CD4-positive, alpha-beta T cell treated with Interleukin-6 at 100 ng/mL for 8 hours (primary cell): ENCODE measurements at places on chromosomes 6 and 20.

DNA sequence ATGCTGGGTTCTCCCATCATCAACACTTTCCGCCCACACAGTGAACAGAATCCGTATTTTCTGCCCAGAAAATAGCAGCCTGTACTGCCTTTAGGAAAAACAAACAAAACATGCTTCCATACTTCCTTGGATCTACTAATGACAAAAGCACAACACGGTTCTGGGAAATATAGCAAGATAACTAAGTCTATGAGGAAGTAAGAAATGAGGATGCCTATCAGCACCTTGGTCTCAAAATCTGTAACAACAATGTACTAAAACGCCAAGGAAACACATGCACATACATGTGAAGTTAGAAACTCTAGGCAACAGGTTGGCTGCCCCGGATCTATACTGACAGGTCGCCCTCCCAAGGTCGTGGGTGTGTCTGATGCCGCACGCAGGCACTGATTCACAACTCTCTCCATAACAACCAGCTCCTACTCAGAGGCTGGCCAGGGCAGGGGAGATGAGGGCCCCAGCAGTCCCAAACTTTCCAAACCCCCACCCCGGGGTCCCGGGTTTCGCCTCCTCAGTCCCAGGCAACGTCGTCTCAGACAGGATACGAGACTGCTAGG is 710 bp downstream of the BTBD9 start:
- peak; percentile 54 for DNase-seq

GRCh38 chr6:32842690-32843089 is 1.2 kb downstream of the PSMB8 start:
- no peak for DNase-seq

DNA sequence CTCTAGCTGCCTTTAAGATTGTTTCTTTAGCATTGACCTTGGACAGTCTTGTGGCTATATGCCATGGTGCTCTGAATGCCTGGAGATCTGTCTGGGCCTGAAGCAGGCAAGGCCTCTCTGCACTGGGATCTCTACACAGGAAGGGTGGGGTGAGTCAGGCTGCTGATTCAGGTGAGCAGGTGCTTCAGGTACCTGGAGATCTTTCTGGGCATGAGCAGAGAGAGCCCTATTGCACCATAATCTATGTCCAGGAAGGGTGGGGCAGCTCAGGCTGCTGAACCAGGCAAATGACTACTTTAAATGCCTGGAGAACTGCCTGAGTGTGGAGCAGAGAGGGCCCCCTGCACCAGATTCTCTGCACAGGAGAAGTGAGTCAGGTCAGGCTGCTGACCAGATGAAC is 94.5 kb downstream of the TPBG start:
- no peak for DNase-seq

DNA sequence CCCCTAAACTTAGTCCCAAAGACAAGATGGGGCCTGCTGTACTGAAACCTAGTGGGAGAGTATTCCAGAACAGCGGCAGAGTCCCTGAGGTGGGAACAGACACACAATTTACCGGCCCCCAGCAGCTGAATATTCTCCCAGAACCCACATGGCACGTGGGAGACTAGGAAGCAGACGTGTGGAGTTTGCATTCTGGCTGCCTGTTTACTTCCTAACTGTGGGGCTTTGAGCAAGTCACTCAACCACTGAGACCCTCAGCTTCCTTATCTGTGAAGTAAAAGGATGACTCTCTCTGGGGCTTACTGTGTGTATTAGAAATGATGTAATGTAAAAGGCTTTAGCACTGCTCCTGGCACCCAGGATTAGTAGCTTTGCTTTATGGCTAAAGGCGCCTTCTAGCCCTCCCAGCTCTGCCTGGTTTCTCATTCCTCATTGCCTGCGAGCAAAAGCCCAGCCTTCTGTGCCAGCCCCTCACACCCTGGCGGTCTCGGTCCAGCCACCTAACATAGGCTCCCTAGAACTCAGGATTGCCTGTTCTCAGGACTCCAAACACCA is 353.1 kb downstream of the CDC5L start:
- no peak for DNase-seq

- peak; percentile 4 for DNase-seq
These were observed 19.1 kb upstream of the TMEM217 start for GRCh38 chr6:37277001-37277409.

DNA sequence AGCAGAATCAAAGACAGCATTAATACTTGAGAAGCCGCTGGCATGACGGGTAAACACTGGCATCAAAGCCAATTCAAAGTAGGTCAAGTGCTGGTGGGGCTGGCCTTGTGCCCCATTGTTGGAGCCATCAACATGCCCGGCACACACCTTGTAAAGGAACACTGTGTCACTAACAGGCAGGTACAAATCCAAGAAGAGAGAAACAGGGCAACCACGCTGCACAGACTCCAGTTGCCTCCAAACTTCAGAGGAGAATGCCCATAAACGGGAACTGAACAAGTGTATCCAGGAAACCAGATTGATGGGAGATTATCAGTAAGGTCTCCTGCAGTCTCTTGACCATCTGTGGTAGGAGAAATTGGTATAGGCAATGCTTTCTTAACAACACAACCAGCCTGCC is 127.0 kb upstream of the STXBP5 start:
- no peak for DNase-seq

- DNase-seq, result no peak
These were observed 174.6 kb downstream of the KHDC1L start for GRCh38 chr6:73050706-73051105.

DNA sequence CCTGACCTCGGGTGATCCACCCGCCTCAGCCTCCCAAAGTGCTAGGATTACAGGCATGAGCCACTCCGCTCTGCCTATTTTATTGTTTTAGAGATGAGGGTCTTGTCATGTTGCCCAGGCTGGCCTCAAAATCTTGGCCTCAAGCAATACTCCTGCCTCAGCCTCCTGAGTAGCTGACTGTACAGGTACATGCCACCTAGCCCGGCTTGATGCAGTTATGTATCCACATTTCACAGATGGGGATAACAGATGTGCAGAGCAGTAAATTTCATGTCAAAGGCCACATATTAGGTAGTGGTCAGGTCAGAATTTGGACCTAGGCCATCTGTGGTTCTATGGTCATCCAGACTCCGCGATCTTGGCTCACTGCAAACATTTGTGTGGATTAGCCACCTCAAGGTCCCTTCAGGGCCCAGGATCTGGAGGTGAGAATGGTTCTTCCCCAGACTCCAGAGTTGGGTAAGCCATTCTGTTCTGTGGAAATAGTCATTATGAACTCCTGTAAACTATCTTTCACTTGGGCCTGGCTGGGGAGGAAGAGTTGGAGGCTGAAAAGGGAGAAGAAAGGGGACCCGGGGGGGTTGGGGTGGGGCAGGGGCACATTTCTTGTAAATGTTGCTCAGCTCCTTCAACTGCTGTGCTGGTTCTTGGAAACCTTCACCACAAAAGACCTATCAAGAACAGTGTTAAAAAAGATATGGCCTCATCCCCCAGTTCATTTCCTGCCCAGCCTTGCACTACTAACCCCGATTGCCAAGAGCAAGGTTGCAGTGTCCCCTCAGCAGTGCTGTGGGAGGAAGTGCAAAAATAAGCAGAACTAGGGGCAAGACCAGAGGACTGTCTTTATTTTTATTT is 13.0 kb downstream of the PIM1 start:
- DNase-seq, result peak; percentile 86

DNA sequence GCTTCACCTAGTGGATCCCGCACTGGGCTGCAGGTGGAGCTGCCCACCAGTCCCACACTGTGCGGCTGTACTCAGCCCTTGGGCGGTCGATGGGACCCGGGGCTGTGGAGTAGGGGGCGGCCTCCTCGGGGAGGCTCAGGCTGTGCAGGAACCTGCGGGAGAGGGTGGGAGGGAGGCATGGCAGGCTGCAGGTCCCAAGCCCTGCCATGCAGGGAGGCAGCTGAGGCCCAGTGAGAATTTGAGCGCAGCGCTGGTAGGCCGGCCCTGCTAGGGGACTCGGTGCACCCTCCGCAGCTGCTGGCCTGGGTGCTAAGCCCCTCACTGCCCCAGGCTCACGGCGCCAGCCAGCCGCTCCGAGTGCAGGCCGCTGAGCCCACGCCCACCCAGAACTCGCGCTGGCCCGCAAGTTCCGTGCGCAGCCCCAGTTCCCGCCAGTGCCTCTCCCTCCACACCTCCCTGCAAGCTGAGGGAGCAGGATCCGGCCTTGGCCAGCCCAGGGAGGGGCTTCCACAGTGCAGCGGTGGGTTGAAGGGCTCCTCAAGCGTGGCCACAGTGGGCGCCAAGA is 1407.6 kb downstream of the EPHA7 start:
- no peak for DNase-seq

DNA sequence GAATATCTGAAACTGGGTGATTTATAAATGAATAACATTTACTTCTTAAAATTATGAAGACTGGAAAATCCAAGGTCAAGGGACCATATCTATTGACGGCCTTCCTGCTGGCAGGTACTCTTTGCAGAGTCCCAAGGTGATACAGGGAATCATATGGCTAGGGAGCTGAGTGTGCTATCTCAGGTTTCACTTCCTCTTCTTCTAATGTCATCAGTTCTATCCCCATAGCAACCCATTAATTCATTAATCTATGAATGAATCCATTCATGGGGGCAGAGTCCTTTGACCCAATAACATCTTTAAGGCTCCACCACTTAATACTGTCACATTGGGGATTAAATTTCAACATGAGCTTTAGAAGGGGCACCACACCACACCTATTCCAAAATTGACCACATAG is 772.0 kb downstream of the HACE1 start:
- DNase-seq, result no peak

GRCh38 chr20:50042370-50043313 is 59.9 kb downstream of the SNAI1 start:
- DNase-seq, result no peak

DNA sequence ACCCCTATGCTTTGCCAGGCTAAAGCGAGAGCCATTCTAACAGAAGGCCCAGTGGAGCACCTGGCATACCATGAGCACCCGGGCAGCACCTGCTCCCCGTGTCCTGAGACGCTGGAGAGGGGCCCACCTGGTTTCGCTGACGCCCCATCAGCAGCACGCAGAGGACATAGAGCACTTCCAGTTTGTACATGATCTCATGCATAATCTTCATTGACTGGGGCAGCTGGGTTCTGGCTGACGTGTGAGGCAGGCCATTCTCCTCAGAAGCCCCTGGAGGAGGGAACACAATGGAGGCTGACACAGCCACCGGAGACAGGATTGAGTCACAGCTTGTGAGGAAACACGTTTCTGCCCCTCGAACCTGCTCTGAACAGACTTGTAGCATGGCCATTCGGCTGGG is 65.4 kb downstream of the MYH7B start:
- DNase-seq, result no peak

DNA sequence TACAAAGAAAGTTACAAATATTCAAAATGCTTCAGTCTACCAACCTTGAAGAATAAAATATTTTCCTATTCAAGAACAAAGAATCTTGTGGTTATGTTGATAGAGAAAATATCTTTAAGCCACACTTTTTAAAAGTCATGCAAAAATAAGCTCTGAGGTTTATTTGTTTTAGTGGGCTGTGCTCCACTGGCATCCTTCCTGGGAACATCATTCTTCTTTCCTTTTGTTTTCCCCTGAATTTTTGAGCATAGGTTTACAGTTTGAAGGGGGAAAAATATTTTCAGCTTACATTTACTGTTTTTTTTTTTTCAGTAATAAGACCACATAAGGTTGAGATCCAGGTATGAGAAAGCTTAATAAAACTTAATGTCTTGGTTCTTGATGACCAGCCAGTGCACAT is 72.0 kb upstream of the BACH2 start:
- no peak for DNase-seq

DNA sequence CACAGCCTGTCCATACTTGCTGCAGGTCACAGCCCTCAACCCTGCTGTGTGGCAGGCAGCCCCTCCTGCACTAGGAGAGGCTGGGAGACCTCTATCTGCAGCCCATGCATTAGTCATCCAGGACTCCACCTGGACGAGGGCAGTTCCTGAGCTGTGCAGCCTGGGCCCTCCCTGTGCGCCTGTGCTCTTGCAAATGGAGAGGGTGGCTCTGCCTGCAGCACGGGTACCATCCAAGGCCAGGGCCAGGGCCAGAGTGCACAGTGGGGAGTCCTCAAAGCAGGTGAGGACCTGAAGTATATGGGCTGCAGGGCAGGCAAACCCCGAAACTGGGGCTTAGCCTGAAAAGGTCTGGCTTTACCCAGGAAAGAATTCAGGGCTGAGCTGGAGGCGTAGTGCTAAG is 89.8 kb upstream of the PHACTR3 start:
- no peak for DNase-seq

- no peak for DNase-seq
These were observed 114.5 kb downstream of the RNGTT start for GRCh38 chr6:88848870-88849269.

GRCh38 chr20:36147690-36148089 is 6.8 kb upstream of the EPB41L1 start:
- no peak for DNase-seq

DNA sequence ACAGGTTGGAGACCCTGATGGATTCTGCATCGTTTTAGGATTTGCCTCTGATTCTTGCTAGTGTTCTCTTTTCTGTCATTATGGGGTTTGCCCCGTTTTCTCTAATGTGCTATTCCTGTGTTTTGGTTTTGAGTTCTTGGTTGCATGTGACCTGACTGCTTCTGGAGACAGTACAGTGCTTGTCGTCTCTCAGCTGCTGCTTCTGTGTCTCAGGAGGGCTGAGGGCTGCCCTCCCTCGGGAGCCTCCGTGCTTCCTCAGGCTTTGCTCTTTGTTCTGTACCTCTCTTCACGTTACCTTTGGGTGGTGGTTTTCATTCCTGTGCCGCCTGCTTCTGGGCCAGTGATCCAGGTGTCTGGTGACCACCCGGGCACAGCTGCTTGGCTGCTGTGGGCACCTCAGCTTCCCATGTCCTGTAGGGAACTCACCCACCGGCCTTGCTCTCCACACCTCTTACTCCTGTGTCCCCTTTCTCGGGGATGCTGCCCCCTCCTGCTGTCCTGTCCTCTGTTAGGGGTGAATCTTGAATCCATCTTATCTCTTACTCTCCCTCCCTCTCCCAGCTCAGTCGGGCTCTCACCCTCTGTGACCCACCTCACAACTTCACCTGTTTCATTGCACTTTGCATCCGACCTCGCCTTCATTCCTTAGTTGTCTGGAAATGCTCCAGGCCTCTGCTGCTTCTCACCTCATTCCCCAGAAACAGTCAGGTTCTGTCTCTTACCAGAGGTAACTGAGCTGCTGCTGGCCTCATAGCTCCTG is 33.2 kb downstream of the PANK2 start:
- DNase-seq, result no peak
